ENCODE measurements at places on chromosomes 12 and 14.

GRCh38 chr14:100317912-100318808, 5.0 kb upstream of the SLC25A47 start:
- DNase-seq = peak; percentile 39

DNA sequence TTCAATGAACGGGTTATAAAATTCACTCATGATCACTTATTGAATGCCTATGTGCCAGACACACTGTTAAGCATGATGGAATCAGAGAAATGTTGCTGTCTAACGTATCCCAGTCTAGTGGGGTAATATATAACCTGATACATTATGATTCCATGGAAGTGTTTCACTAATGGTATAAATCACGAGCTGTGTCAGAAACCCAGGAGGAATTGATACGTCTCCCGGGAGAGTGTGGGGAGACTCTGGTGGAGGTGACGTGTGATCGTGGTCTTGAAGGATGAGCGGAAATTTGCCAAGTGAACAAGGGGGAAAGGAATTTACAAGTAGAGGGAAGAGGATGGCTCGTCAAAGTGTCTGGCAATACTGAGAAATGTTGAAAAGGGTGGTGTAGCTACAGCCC, 26.5 kb downstream of the MANSC1 start:
- DNase-seq = no peak

- DNase-seq = no peak
Measured at GRCh38 chr14:50045837-50046236, 70.5 kb downstream of the VCPKMT start.

DNA sequence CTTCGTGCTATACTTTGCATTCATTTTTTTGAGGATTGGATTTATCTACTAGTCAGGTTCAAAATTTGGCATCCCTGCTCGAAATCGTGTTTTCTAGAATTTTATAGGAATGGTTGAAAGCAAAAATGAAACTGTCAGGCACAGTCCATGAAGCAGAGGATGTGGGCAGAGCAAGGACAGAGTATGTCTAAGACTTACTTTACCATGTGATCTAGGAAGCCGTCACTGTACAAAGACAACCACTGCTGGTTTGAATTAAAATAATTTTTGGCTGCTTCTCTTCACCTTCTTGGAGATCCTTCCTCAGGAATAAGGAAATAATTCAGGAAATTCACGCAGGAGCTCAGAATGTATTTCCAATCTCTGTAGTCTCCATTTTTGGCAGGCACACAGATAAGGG, 31.6 kb upstream of the SGPP1 start:
- DNase-seq = no peak
